ENCODE measurements at places on chromosomes 7 and 10. TPM values are rescaled to one million over a fixed set of nuclear protein-coding genes. Genes with fewer than 3 reads are reported as not detected.

GRCh38 chr10:126551202-126551601 is 119.3 kb downstream of the C10orf90 start:
- DNase-seq: no peak

DNA sequence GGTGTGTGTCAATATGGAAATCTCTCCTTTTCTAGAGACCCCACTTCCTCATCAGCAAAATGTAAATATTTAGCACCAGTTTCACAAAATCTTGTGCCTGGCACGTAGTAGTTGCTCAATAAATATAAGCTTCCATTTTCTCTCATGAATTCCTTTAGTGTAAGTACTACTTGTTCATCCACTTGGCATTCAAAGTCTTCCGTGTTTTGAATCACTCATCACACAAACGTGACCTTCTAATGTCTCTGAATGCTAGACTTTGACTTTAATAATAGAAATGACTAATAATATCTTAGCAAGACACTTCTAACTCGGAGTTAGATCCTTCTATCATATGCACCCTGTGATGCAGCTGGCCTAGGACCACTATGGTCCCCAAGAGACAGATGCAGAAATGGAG is 168.7 kb upstream of the ZNF32 start:
- no peak for DNase-seq

DNA sequence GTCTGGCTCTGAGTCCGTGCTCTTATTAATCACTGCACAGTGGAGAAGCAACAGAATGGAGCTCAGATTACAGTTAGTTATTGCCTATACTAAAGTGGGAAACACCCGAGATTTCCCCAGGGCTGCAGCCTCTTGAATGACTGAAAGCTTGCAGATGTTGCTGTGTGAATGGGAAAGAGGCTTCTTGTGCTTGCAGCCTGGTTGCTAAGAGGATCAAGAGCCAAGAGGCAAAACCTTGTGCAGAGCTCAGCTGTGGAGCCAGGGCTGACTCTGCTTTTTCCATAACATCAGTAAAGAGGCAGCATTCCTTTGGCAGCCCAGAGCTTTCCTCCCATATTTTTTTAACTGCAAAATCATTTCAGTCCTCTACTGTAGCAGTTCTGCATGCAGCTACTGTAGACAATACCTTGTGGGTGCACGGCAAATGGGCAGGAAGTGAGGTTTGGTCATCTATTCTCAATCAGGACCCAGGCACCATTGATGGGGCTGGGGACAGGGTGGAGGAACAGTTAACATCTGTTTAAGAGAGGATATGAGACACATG is 86.5 kb downstream of the RALA start:
- no peak for DNase-seq

DNA sequence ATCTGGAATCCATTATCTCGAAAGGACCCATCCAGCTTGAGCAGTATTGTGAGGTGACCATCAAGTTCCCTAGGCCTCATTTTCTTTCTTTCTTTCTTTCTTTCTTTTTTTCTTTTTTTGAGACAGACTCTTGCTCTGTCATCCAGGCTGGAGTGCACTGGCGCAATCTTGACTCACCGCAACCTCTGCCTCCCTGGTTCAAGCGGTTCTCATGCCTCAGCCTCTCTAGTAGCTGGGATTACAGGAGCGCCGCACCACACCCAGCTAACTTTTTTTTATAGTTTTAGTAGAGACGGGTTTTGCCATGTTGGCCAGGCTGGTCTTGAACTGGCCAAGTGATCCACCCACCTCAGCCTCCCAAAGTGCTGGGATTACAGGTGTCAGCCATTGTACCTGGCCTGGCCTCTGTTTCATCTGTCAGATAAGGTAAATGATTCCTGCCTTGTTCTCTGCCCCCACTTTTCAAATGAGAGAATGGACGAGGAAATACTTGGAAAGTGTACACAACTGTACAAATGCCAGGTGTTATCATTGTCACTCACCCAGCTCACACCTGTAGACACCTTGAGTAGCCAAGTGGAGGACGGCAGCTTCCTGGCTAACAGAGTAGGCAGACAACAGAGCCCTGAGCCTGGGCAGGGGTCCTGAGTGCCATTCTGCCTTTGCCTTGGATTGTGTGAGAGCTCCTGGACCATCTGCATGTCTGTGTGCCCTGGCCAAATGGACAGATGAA is 54.1 kb downstream of the HK1 start:
- DNase-seq: no peak

DNA sequence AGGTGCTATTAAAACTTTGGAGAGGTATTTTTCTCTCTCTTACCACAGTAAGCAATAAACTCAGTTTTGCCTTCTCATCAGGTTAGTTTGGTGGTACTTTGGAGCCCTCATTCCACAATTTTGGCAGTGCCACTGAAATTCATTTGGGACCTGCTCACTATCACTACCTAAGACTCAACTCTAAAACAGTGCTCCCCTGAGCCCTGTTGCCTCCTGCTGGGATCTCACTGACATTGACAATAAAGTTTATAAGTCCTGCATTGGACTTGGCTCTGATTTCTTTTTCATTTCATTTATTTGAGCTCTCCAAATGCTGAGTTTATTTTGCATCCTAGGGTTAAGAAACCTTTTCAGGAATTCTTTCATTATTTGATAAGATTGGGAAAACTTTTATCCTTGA is 130.8 kb upstream of the HPS1 start:
- DNase-seq: no peak

DNA sequence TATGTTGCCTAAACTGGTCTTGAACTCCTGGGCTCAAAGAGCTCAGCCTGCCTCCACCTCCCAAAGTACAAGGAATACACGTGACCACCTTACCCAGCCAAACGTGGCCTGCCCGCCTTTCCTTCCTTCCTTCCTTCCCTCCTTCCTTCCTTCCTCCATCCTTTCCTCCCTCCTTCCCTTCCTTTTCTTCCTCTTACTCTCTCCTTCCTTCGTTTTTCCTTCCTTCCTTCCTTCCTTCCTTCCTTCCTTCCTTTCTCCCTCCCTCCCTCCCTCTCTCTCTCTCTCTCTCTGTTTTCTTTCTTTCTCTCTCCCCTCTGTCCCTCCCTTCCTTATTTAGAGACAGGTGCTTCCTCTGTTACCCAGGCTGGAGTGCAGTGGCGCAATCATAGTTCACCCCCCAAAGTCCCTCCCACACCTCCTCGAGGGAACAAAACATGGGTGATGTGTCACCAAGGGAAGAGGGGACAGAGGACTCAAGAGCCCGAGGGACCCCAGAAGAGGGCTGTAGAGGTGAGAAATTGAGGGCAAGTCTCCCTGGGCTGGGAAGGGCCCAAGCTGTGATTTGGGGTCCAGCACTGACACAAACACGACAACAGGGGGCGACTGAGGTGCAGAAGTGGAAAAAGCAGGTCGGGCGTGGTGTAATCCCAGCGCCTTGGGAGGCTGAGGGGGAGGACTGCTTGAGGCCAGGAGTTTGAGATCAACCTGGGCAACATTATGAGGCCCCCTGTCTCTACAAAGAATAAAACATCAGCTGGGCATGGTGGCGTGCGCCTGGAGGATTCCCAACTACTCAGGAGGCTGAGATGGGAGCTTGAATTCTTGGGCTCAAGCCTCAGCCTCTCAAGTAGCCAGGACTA is 28.1 kb downstream of the EPHB4 start:
- no peak for DNase-seq

Gene EPO
- total RNA-seq: not detected

DNA sequence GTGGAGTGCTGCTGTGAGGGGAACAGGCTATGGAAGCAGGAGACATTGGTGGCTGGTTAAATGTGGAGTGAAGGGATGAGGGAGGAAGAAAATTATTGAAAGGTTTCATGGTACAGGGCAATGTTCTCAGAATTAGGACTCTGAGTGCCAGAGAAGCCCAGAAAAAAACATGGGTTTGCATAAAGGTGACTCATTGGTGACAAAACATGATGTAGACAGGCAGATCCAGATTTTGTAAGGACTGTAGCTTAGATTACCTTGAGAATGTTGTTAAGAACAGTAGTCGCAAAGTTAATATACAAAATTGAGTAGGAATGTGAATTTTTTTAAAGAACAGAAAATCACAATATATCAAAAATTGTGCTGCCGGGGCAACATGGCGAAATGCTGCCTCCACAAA is 134.9 kb upstream of the ZNF438 start:
- no peak for DNase-seq

DNA sequence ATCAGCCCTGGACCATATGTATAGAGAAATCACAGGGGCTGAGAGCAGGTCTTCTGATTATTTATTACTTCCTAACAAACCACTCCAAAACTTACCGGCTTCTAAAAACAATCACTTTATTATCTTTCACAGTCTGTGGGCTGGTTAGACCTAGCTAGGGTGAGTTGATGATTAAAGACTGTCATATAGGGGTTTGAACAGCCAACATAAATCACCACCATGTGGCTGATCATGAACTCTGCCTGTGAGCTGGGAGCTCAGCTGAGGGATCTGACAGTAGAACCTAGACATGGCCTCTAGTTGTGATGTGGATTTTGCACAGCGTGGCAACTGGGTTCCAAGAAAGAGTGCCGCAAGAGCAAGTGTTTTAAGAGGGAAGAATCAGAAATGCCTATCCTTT is 305.4 kb downstream of the CSTF2T start:
- no peak for DNase-seq

Gene LIPM
- total RNA-seq: not detected

- no peak for DNase-seq
These were observed 424.1 kb upstream of the NPVF start for GRCh38 chr7:25652366-25652765.

GRCh38 chr10:61760943-61761824 is 98.5 kb downstream of the CABCOCO1 start:
- DNase-seq: no peak

GRCh38 chr7:72292794-72293193 is 119.3 kb downstream of the CALN1 start:
- no peak for DNase-seq

GRCh38 chr7:102404005-102404861 is 8.1 kb downstream of the PRKRIP1 start:
- DNase-seq: no peak

Gene C7orf57
- not detected for total RNA-seq

Gene CYP3A4
- total RNA-seq: not detected

Gene CAV1
- 502 TPM for total RNA-seq

- no peak for DNase-seq
These were observed 84.2 kb downstream of the C10orf105 start for GRCh38 chr10:71635251-71635866.

DNA sequence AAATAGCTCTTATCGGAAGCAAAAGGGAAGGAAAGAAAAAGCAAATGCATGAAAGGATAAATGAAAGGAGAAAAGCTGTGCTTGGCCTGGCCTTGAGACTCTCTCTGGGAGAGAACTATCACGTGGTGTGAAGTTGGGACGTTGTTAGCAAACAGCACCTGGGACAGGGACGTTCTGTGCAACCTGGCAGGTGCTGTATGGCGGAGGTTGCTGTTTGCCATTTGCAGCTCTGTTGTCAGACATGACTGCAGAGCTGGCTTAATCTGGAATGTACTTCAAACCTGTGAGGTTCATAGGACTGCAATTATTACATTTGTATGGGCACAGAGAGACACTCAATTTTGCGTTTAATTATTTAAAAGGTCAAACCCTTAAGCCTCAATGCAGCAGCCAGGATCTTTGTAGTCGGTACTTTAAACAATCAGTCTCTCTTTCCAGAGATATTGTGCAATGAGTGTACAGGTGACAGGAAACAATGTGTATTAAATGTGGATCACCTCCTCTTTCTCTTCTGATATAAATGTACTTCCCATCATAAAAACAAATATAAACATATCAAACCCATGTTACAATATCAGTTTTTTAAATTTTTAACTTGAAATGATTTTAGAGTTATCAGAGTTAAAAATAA is 800.5 kb upstream of the KCND2 start:
- no peak for DNase-seq

Gene SPDYE2
- total RNA-seq: not detected

DNA sequence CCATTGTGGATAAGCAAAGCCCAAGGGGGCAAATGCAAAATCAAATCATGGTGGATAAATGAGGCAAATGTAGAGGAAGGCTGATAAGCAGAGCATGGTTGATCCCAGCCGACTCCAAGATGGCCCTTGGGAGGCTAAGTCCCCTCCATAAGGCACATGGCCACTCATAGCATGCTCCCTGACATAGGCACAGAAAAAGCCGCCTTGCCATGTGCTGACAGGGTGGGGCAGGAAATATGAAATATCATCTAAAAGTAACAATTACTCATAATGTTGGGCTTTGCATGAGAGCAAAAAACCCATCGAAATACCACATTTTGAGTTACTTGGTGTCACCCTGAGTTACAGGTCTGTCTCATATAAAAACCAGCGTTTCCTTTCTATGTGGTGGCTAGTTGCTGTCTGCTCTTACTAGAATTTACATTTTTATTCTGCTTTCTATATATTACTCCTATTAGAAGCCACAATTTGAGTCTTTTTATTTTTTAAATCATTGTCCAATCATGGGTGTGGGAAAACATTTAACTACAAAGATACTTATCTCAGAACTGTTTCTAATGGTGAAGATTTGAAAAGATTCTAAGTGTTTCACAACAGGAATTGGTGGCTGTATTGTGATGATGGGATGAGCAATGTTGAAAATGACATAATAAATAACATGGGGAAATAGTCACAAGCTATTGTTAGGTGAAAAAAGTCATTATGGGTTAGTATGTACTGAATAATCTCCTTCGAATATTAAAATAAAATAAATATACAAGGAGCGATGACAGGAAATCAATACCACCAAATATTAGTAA is 102.7 kb downstream of the CUBN start:
- no peak for DNase-seq

Gene STEAP2
- not detected for total RNA-seq

GRCh38 chr7:157667261-157667660 is 330.5 kb downstream of the DNAJB6 start:
- no peak for DNase-seq

Gene CFAP43
- total RNA-seq: not detected

DNA sequence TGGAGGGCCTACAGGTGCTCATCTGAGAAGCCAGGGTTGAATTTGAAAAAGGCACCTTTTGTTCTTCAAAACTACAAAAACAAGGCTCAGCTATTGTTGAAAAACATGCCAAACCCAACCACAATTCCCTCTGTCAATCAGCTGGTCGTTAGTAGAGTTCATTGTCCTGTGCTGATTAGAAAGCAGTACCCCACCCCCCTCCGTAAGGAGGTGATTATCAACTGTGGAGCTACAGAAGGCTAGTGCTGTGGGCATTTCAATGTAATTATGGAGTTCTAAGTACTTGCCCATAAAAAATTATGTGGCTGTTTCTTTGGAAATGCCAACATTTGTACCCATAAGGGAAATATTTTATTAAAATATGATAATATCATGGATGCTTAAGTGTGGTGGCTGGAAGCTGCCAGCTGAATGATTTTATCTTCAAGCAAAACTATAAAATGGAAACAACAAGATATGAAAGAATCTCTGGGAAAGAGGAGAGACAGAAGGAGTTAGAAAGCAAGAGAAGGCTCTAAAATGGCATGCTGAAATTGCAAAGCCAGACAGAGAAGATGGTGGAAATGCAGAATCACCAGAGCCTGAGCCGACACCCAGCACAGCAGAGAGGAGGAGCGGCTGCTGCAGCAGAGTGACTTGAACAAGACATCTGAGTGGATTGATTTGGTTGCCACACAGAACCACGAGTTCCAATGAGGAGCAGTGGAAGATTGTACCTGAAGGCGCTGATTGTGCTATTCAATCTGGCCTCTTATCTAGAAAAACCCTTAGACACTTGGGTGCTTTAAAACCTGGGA is 179.5 kb upstream of the LRGUK start:
- DNase-seq: no peak
